ENCODE measurements at places on chromosomes 4 and X.

- no peak for DNase-seq
Observed at GRCh38 chr4:155079871-155080270, 128.6 kb upstream of the NPY2R start.

- DNase-seq = no peak
Observed at GRCh38 chrX:120791013-120791643, 84.5 kb downstream of the CT47B1 start.

DNA sequence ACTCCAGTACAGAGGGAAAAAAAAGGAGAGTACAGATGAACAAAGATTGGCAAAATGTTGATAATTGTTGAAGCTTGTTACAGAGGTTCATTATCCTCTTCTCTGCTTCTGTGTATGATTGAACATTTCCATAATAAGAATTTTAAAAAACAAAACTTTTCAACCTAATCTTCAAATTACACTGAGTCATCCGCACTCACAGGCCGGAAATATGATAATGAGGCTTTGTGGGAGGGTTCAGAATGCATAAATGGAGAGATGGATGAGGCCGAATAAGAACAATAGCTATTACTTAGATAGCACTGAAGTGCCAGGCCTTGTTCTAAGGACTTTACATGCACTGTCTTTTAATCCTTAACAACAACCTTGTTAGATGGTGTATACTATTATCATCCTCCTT is 4.6 kb upstream of the ERCC6L start:
- DNase-seq = no peak

- DNase-seq = no peak
Observed at GRCh38 chrX:153800177-153800722, 5.8 kb downstream of the SSR4 start.

DNA sequence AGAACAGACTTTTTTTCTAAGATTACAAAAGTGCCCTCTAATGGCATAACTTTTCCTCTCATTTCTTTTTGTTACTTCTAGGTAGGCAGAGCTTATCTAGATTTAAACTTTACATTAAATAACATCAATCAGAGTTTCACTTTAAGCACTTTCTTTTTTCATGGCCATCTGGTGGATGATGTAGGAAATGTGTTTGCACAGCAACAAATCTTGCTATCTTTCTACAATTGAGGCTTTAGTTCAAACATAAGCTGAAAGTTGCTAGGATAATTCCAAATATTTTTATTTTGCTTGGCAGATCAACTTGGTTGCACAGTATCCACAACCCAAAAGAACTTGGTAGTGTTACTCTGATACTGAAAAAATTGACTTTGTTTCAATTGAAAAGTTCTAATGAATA is 22.0 kb downstream of the NDNF start:
- DNase-seq = no peak

DNA sequence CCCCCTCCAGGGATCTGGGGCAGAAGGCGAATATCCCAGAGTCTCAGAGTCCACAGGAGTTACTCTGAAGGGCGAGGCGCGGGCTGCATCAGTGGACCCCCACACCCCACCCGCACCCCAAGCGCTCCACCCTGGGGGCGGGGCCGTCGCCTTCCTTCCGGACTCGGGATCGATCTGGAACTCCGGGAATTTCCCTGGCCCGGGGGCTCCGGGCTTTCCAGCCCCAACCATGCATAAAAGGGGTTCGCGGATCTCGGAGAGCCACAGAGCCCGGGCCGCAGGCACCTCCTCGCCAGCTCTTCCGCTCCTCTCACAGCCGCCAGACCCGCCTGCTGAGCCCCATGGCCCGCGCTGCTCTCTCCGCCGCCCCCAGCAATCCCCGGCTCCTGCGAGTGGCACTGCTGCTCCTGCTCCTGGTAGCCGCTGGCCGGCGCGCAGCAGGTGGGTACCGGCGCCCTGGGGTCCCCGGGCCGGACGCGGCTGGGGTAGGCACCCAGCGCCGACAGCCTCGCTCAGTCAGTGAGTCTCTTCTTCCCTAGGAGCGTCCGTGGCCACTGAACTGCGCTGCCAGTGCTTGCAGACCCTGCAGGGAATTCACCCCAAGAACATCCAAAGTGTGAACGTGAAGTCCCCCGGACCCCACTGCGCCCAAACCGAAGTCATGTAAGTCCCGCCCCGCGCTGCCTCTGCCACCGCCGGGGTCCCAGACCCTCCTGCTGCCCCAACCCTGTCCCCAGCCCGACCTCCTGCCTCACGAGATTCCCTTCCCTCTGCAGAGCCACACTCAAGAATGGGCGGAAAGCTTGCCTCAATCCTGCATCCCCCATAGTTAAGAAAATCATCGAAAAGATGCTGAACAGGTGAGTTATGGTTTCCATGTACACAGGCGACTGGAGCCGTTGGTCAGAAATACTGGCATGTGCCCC is at the start of gene CXCL1:
CXCL1 (plus strand) TSS at position 264 of the 926 bp plus-strand sequence; CDS start at position 342, 78 bp downstream.
- no peak for DNase-seq

DNA sequence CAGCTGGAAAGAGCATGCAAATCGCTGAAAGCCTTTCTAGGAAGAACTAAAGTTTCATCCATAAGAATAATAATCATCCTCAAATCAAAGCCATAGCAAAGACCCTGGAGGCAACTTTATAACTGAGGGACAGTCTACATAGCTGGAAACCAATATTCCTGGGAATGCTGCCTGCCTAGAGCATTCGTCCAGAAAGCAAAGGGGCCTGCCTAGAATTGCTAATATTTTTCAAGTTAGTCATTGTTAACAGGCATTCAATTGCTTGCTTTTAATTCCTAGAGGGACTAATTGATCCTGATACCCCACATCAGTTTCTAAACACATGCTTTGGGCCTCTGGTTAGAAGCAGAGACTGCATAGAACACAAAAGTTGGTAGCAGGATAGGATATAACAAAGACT is 4.2 kb upstream of the PPARGC1A start:
- DNase-seq = no peak

DNA sequence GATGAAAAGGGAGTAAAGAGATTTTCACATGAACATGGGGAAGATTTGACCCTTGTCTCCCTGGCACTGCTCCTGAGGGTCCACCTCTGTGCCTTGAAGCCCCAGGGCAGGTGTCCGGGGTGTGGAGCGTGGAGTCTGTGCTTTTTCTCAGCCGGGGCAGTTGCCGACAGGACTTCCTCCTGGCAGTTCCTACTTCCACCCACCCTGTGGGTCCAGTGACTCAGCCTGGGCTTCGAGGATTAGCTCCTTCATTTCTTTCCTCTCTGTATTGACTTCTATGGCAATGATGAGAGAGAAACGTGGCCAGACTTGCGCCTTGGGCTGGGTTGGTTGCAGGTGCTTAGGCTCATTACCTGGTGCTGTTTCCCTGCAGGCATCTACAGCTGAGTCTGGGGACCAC is 35.9 kb upstream of the CLCN4 start:
- DNase-seq = no peak

- DNase-seq = no peak
Observed at GRCh38 chrX:4239650-4240540, 526.4 kb upstream of the PRKX start.

GRCh38 chr4:29002151-29002550 is 1718.0 kb upstream of the PCDH7 start:
- no peak for DNase-seq

- no peak for DNase-seq
Observed at GRCh38 chr4:8836664-8837171, 34.9 kb downstream of the HMX1 start.

DNA sequence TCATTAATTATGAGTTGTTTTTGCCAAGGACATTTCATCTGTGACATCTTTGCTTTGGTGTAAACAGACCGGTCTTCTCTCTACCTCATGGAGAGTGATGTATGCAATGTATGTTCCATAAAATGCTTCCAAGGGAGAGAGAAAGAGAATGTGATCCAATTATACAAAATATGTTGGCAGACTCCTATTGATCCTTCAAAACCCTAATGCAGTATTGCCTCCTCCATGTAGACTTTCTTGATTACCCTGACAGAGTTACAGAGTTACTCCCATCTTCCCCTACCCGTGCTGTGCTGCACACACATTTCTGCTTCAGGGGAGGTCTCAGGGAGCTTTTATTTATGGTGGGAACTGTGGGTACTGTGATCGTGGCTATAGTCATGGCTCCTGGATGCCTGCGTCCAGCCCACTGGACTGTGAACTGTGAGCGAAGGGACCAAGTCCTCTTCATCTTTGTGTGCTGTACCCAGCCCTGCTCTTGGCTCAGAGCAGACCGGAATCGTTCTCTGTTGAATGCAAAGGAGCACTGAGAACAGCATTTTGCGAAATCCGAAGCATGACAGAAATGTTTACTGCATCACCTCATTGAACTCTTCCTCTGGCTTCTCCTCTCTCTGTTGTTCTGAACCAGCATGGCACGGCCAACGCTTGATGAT is 32.7 kb downstream of the SORCS2 start:
- no peak for DNase-seq

GRCh38 chrX:132127743-132128142 is at the start of gene FRMD7:
FRMD7 (minus strand) TSS chrX:132128020; CDS start chrX:132127844, 176 bp downstream.
- no peak for DNase-seq

DNA sequence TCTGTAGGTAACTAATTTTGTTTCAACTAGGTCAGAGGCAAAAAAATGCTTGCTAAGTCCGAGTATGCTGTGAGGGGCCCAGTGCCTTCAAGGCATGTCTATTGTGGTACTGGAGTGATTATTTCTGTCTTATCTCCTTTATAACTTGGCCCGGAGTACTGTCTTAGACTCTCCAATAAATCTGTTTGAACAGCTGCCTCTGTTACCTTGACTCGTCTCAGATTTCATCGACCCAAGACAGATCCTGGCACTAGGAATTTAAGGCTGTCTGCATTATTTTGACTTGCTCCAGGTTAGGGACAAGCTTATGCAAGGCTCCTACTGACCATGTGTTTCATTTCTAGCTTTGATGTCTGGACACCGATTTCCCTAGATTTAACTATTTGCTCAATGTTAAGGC is 41.1 kb upstream of the NKAP start:
- no peak for DNase-seq

DNA sequence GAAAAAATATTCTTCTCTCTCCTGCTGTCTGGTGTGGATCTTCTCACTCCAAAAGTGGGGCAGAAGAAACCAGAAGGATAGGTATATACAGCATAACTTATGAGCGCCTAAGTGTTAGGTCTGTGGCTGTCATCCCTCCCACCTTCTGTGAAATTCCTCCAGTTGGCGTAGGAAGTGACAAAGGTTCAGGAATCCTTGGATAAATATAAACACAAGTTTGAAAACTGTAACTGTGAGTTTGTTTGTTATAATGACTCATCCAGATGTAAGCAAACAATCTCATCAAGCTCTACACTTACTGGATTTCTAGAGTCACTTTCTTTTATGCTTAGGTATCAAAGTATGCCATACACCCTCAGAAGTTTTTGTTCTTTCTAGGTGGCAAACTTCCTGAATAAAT is 405.2 kb downstream of the FAT4 start:
- no peak for DNase-seq

- DNase-seq = no peak
Observed at GRCh38 chr4:151962138-151962823, 201.5 kb upstream of the GATB start.

GRCh38 chrX:134894373-134894895 is 96.4 kb upstream of the SMIM10 start:
- DNase-seq = no peak

DNA sequence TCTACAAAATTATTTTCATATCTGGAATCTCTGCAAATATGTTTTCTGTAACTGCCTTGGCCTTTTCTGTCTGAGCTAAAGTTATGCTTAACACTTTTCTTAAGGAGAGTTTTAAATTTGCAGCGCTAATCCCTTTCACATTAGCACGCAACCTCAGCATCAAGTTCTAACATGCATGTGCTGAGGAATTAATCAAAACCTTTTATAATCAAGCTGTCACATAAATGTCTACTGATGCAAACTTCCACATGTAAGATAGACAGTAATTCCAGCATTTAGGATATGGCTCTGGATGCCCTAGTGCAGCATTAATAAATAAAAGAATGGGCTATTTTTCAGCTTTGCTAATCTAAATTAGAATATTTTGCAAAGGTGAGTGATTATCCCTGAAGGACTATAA is 17.5 kb upstream of the NEIL3 start:
- DNase-seq = no peak

DNA sequence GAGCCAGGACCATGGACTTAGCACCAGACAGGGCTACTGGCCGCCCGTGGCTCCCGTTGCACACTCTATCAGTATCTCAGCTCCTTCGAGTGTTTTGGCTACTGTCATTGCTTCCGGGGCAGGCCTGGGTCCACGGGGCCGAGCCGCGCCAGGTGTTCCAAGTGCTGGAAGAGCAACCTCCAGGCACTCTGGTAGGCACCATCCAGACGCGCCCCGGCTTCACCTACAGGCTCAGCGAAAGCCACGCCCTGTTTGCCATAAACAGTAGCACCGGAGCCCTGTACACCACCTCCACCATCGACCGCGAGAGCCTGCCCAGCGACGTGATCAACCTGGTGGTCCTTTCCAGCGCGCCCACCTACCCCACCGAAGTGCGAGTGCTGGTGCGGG is 1.6 kb downstream of the FAT4 start:
- no peak for DNase-seq

DNA sequence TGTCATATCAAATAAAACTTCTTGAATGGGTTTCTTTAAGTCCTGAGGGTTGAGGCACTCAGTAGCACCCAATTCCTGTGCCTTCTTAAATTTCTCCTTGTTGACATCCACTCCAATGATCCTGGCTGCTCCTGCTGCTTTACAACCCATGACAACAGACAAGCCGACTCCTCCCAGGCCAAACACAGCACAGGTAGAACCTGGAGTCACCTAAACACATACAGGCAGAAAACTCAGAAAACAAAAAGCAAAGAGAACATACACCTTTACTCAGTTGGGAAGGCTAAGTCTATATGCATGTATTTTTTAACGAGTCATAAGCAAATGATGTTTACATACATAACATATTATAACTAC is 10.3 kb downstream of the ADH6 start:
- DNase-seq = no peak

DNA sequence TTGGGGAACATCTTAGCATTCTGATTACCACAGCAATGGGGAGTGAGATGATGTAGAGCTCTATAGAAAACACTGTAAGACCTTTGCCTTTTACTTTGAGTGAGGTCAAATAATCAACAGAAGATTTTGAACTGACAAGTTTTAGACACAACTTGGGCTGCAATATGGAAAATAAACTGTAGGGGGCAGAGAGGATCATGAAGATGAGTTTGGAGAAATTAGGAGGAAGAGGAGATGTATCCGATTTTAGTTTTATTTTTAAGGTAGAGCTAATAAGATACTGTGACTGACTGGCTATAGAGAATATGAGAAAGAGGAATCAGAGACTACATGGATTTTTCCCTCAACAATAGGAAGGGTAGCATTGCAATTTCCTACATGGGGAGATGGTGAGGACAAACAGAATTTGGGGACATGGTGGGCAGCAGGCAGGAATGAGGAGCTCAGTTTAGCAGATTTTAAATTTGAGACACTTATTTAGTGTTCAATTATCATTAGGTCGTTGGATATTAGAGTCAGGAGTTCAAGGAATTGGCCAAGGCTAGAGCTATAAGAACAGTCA is 563.1 kb downstream of the INPP4B start:
- no peak for DNase-seq

- DNase-seq = no peak
Observed at GRCh38 chrX:132365490-132365889, 123.3 kb downstream of the MBNL3 start.

DNA sequence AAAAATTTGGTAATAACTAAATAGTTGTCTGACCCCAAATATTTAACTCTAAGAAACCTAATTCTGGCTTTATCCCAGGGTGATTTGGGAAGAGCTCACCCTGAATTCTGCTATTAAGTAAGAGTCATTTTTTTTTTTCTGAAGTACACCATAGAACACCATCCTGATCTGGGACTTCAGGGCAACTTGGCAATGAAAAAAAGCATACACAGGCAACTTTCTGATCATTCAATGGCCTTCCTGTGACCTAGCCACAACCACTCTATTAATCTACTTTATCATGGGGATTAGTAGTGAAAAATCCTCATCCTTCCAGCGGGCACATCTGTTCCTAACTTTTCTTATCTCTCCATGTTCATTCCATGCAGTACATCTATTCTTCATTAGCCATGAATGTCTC is 333.2 kb upstream of the MAD2L1 start:
- DNase-seq = no peak
